ENCODE measurements at places on chromosomes 1 and 21. TPM values are rescaled to one million over a fixed set of nuclear protein-coding genes. Genes with fewer than 3 reads are reported as not detected.

The HCN3 gene
- total RNA-seq: 2.6 TPM

The CD34 gene
- 142 TPM for total RNA-seq

The GOLT1A gene
- total RNA-seq: not detected

The EPHA10 gene
- total RNA-seq: 0.11 TPM

The ARHGEF16 gene
- total RNA-seq: not detected

DNA sequence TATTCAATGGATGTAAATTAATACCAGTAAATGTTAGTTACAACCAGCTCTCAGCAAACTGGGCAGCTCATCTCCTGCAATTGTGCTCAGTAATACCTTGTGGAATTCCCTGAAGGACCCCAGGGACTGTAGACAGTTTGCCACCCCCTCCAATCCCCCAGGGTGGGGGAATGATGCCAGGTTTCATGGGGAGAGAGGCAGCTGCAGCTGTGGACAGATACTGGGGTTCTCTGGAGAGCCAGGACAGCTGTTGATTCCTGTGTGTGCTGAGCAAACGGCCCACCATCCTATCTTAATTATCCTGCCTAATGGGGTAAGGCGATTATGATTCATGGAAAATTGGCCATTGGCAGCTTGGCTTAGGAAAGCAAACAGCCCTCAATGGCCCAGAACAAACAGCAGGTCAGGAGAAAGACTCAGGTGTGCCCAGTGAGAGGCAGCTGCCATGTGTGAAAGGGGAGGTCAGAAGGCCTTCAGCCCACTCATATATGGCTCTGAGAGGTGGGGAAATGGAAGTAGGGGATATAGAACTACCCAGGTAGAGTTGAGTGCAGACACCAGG is 148.9 kb upstream of the CTTNBP2NL start:
- DNase-seq: no peak
- H3K4me1 ChIP-seq: no peaks in the 10 kb centered on the region
- no peaks in the 10 kb centered on the region for H3K36me3 ChIP-seq
- H3K4me3 ChIP-seq: no peak overlapping the region

DNA sequence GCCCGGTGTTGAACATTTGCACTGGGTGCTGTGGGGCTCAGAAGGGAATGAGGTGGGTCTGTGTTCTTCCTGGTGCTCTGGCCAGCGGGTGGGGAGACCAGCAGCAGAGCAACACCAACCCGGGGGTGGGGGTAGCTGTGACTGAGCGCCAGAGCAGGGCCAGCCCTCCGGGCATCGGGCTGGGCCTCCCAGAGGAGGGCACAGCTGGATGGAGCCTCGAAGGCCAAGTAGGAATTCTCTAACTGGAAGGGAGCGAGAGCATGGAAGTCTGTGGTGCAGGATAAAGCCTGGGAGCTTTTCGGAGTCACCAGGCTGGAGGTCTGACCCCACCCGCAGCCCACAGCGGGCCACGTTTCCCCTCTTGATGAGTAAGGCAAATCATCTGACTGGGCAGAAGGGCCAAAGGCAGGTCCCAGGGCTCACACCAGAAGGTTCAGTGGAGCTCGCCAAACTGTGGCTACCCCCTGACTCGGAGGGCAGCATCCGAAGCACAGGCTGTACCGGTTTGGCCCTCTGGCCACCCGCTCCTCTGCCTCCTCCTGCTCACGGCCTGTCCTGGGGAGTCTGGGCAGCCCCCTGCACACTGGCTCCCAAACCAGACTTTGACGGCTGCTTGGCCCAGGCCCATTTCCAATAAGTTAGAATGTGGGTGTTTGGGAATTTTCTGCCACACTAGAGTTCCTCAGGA is 18.8 kb downstream of the SLC1A7 start:
- peak overlapping the region; percentile 78 for H3K27ac ChIP-seq
- no peaks in the 10 kb centered on the region for H3K27me3 ChIP-seq
- H3K4me3 ChIP-seq: no peak overlapping the region
- peaks cover 35% of the 10 kb centered on the region for H3K4me1 ChIP-seq
- no peaks in the 10 kb centered on the region for H3K36me3 ChIP-seq
- DNase-seq: peak; percentile 38

DNA sequence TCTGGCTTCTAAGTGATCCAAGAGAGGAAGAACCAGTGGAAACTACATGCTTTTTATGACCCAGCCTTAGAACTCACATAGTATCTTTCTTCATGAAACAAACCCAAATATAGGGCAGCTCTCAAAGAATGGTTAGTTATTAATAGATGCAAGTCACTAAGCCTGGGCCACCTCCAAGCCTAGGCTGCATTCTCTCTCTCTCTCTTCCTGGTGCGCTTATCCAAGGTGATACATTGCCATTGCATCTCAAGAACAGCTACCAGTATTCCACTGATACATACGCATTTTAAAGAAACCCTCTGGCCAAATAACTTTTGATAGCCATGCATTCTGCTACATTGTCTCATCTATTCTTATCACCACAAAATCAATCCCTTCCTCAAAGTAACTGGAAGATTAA is 455.6 kb upstream of the ADGRL2 start:
- no peaks in the 10 kb centered on the region for H3K36me3 ChIP-seq
- DNase-seq: no peak
- H3K27me3 ChIP-seq: no peaks in the 10 kb centered on the region

DNA sequence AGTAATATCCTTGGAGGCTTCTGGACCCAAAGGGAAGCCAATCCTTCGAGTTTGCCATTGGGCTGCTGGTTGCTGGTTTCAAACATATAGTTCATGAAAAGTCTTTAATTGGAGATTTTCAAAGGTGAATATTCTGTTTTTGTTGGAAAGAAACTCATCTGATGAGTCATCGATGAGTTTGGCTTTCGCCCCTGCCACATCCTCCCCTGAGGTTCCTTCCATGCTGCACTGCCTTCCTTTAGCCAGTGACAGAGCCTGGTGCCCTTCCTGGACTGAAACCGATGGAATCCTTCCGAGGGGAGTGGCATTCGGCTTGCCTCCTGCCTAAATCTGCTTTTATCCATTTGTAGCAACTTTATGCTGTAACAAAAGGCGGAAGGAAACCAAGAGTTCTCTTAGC is 550.0 kb downstream of the KIF26B start:
- DNase-seq: no peak
- no peaks in the 10 kb centered on the region for H3K4me1 ChIP-seq
- no peaks in the 10 kb centered on the region for H3K27me3 ChIP-seq
- H3K27ac ChIP-seq: no peak overlapping the region

- H3K27me3 ChIP-seq: no peaks in the 10 kb centered on the region
- no peak overlapping the region for H3K27ac ChIP-seq
- no peak overlapping the region for H3K4me3 ChIP-seq
- DNase-seq: no peak
- no peaks in the 10 kb centered on the region for H3K36me3 ChIP-seq
Measured at GRCh38 chr1:2061065-2061778, 11.0 kb downstream of the PRKCZ start.

- no peaks in the 10 kb centered on the region for H3K4me1 ChIP-seq
- H3K27ac ChIP-seq: no peak overlapping the region
- no peaks in the 10 kb centered on the region for H3K36me3 ChIP-seq
- no peak for DNase-seq
- H3K4me3 ChIP-seq: no peak overlapping the region
- H3K27me3 ChIP-seq: no peaks in the 10 kb centered on the region
Measured at GRCh38 chr1:105636052-105636451, 1420.4 kb upstream of the PRMT6 start.

- H3K36me3 ChIP-seq: no peaks in the 10 kb centered on the region
- no peaks in the 10 kb centered on the region for H3K4me1 ChIP-seq
- H3K27ac ChIP-seq: no peak overlapping the region
- H3K4me3 ChIP-seq: no peak overlapping the region
- DNase-seq: no peak
- no peaks in the 10 kb centered on the region for H3K27me3 ChIP-seq
Measured at GRCh38 chr21:28426545-28426944, 566.1 kb downstream of the LTN1 start.

DNA sequence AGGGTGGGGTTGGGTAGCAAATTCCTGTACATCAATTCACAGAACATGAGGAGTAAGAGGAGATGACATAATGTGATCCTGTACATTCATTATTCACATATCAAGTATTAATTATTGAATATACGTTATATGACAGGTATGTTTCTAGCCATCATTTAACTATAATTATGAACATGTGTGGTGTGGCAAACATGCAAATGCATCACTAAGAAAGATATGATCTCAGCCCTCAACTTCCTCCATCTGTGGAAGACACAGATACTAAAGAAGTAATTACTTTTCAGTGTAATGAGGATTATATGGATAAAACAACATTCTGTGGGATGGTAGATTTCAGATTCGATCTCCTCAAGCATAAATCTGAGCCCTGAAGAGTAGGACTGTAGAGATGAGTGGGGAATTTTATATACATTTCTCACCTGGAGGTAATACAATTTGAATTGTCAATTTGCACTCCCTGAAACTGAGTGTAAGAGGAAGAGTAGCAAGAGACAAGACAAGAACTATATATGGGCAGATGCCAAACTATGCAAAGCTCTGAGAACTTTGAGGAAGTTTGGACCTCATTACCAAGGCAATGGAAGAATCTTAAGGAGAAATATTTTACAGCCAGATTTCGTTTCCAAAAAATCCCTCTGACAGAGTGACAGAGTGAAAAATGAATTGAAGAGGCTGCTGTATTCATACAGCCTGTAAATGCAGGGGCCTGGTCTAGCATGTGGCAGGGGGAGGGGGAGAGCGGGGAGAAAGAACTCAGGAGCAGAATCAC is 275.5 kb downstream of the TPR start:
- H3K27ac ChIP-seq: peak overlapping the region; percentile 52
- no peaks in the 10 kb centered on the region for H3K36me3 ChIP-seq
- H3K4me3 ChIP-seq: no peak overlapping the region
- DNase-seq: no peak

Measured in ascending aorta (tissue), 2 donors.